ENCODE measurements at places on chromosomes 2 and 18. TPM values are rescaled to one million over a fixed set of nuclear protein-coding genes. Genes with fewer than 3 reads are reported as not detected.

Gene IFIH1
- 17.5 TPM for total RNA-seq

- no peaks in the 10 kb centered on the region for H3K36me3 ChIP-seq
- ATAC-seq: no peak
- H3K27ac ChIP-seq: no peak overlapping the region
- H3K4me1 ChIP-seq: no peaks in the 10 kb centered on the region
- H3K27me3 ChIP-seq: no peaks in the 10 kb centered on the region
Observed at GRCh38 chr18:67347438-67347837, 169.1 kb downstream of the DSEL start.

DNA sequence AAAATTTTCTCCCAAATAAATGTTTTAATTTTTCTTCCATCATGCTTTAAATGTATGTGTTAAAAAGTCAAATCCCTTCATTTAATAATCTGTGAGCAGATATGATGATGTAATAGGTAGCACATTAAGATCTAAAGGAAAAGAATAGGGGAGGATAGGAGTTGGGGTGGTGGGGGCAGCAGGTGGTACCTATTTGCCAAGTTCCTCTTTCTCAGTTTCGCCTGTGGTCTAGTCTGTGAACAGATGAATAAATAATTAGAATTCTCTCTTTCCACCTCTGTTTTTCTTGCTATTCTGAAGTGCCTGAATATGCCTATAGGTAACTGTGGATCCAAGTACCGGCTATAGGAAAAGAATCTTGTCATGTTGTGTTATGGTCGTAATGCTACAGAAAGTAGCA, 152.5 kb downstream of the NRXN1 start:
- no peaks in the 10 kb centered on the region for H3K4me1 ChIP-seq
- no peaks in the 10 kb centered on the region for H3K36me3 ChIP-seq
- no peak overlapping the region for H3K27ac ChIP-seq
- H3K27me3 ChIP-seq: no peaks in the 10 kb centered on the region
- ATAC-seq: no peak

Gene CXCR1
- not detected for total RNA-seq

Gene PFN4
- total RNA-seq: not detected
